Activated CD4-positive, alpha-beta T cell treated with anti-CD3 and anti-CD28 coated beads, Interleukin-2, amount 50 U/mL, for 48 hours (primary cell): ENCODE measurements at places on chromosomes 7 and 10.

- DNase-seq = no peak
Measured at GRCh38 chr7:52352013-52352981, 683.1 kb upstream of the POM121L12 start.

DNA sequence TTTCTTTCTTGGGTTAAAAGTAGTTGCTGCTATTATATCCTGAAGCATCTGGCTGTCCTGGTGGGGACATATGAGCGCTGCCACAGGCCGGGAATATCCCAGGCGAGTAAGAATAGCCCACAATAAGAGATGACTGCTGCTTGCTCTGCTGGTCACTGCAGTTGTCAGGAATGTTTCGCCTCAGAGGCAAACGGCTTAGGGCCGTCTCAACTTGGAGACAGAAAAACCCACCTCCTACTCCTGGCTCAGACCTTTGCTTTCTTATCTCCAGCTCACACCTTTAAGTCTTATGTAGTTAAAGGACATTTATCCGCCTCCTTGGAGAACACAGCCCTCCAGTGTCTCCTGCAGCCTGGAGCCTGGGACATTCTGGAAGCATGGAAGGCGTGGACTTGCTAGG lies at the start of gene GJD4:
Gene GJD4 (plus strand): TSS at position 151 of the 400 bp plus-strand sequence. CDS start 227 bp downstream, at position 378.
- DNase-seq = no peak

DNA sequence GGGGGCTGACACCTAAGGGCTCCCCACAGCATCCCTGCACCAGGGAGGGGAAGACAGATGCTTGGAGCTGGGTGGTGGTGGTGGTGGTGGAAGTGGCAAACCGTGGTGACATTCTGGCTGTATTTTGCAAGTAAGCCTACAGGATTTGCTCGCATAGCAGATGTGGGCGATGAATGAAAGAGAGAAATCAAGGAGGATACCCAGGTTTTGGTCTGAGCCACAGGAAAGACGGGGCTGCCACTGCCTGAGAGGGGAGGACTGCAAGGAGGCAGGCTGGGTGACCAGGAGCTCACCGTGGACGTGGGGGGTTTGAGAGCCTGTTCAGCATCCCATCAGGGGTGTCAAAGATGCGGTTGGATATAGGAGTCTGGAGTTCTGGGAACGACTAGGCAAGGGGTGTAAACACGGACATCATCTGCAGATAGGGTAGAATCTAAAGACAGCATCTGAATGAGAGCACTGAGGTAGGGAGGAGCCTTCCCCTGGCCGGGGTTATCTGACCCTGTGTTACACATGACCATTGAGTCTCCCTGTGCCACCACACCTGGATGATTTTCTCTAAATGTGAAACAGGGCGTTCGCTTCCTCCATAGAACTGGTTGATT lies 49.7 kb downstream of the TSPAN15 start:
- no peak for DNase-seq

DNA sequence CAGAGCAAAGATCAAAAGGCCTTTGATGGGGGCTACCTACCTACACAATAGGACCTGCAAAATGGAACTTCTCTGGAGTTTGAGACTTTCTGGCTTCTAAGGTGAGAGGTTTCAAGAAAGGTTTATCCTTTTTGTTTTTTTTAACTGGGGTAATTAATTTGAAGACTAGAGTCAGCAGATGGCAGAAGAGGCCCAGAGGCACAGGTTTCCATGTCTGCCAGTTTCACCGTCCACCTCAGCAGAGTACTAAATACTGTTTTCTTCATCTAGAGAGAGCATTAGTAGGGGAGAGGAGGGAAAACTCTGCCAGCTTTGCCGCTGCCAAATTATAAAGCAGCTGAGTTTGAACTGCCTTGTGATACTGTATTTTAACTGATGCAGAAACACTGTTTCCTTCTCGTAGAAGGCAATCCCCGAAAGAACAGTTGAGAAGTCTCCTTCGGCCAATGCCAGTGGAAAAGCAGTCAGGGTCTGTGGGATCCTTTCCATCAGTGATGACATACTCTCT lies 138.7 kb downstream of the SLC25A13 start:
- no peak for DNase-seq

DNA sequence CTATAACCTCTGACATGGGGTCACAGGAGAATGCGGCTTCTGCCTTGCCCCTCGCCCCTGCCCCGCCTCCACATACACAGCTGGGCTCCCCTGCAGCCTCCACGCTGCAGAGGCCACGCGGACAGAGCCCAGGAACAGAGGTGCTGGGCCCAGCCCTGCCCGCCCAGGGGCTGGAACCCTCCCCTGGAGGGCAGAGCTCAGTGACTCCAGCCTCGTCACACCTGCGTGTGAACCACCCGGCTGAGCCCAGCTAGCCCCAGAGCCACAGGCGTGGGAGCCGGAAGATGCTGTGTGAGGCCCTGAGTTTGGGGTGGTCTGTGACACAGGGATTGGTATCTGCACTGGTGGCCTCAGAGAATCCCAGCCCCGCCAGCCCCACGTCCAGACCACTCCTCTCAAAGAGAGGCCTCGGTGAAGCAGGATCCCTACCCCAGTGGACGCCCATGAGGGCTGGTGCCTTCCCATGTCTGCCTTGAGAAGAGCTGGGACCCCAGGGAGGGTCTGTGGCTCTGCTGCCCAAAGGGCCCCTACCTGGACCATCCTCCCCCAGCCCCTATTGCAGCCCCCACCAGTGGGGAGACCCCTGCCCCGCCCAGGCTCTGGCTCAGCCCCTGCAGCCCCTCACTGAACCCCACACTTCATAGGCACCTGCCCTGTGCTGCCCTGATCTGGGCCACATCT lies 8.1 kb upstream of the ADAP1 start:
- DNase-seq = no peak

- DNase-seq = no peak
Measured at GRCh38 chr7:22931011-22931410, 82.9 kb downstream of the HYCC1 start.

GRCh38 chr7:117158941-117159697 lies 163.7 kb downstream of the WNT2 start:
- DNase-seq = no peak

DNA sequence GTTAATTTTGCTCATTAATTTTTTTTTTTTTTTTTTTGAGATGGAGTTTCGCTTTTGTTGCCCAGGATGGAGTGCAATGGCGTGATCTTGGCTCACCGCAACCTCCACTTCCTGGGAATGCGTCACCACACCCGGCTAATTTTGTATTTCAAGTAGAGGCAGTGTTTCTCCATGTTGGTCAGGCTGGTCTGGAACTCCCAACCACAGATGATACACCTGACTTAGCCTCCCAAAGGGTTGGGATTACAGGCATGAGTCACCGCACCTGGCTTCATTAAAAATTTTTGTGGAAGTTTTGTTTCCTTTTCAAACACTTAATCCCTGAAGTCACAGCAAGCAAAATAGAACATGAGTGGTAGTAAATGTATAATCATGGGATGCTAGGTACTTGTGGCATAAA lies 857.2 kb upstream of the PHF14 start:
- DNase-seq = no peak

DNA sequence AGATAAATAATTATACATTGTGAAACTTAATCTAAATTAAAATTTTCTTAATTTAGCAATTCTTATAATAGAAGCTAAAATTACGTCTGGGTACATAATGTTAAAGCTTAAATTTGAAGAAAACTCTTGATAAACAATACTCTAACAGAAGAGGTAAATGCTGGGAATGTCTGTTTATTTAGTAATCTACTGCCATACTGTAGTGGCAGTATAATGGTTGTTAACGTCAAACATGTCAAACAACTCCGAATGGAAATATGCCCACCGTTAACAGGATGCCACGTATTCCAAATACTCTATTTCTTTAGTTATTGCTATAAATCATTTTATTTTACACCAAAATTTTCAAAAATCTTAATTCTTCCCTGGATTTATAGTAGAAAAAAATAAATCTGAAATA lies 40.0 kb upstream of the PTPN12 start:
- DNase-seq = no peak

DNA sequence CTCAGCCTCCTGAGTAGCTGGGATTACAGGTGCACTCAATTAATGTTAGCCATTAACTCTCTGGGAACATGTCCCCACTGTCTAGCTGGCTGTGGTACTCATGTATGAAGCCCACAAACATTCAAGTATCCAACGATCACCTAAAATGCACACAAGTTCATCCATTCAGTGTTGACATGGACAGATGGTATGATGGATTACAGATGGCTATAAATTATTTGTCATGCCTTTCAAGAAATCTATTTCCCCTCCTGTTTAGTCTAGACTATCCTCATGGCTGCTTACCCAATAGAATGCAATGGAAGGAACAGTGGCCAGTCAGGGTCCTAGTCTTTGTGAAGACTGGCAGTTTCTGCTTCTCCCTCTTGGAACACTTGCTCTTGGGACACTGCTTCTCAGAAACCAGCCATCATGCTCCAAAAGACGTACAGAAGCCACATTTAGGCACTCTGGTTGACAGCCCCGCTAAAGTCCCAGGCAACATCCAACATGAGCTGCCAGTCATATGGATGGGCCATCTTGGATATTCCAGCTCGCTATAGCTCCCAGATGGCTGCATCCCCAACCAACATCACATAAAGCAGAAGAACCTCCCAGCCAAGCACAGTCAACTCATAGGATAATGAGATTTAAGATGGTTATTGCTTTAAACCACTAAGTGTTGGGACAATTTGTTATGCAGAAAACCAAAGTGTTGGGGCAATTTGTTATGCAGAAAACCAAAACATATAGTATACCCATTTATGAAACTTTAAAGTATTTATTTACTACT lies 33.1 kb downstream of the MYL10 start:
- DNase-seq = no peak

GRCh38 chr10:60958892-60959601 lies 15.1 kb upstream of the RHOBTB1 start:
- DNase-seq = no peak

GRCh38 chr7:16719699-16720098 lies 33.9 kb upstream of the TSPAN13 start:
- no peak for DNase-seq

DNA sequence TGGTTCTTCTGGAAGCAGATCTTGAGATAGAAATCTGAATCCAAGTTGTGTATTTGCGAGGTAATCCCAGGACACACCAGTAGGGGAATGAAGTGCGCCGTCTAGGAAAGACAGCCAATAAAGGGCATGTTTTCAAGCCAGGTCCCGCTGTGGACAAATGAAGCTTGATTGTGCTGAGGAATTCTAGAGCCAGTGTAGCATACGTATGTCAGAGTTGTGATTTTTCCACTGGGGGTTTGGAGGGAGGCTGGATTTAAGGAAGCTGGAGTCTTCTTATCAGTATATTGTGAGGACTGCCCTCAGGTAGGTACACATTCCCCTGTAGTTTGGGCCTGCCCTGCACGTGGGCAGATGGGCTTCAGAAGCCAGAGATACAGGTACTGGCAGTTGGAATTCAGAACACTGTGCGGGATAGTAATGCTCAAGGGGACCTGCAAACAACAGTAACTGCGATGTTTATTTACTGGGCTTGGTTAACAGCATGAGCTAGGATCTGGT lies 50.9 kb downstream of the GALNT11 start:
- peak; percentile 6 for DNase-seq

DNA sequence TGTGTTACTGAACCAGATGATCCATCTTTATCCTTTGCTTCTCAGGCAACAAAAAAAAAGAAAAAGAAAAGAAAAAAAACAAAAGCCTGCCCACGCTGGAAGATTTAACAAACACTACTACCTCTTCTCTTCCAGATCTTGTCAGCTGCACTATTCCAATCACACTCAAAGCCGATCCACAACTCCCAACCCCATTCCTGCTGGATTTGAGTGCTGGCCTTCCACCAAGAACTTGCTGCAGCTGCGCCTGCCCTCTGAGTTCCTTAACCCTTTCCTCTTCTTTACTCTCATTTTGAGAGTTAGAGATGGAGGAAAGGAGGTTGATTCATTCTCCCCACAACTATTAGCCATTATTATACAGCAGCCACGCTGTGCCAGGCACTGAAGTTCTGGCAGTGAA lies 16.0 kb upstream of the ITGA8 start:
- no peak for DNase-seq

DNA sequence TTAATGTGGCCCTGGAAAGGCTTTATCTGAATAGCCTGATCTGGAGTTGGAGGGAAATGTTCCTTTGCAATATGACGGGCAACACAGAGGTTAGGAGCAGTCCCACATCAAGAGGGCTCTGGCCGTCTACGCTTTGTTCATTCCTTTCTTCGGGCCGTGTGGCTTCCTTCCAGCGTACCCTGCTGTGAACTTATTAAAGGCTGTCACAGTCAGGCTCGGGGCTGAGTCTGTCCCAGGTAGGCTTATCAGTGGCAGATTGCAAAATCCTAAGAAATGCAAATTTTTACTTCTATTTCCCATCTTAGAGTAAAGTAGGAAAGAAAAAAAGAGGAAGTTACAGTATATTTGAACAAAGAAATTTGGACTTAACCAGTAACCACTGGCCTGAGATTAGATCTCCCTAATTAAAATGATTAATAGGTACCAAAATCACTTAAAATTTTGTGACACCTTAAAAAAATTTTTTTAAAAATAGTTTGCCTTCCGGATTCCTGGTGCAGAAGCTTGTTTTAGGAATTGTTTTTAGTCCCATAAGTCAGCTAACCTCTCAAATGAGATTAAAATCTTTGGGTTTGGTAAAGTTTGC lies 453.1 kb upstream of the MKI67 start:
- DNase-seq = no peak

GRCh38 chr7:4343272-4344247 lies 338.5 kb upstream of the FOXK1 start:
- no peak for DNase-seq

DNA sequence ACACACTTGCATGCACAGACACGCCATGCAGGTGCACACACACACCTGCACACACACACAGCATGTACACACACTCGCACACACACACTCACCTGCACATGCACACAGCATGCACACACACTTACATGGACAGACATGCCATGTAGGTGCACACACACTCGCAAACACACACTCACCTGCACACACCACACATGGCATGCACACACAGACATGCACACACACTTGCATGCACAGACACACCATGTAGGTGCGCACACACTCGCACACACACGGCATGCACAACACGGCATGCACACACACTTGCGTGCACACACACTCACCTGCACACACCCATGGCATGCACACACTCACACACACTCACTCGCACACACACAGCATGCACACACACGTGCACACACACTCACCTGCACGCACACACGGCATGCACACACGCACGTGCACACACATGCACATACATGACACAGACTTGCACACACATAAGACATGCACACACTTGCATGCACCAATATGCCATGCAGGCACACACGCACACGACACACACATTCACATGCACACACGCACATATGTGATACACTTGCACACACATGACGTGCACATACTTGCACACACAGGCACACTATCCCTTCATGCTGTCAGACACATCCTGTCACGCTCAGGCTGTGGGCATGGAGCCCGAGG lies 56.8 kb downstream of the INSIG1 start:
- no peak for DNase-seq

DNA sequence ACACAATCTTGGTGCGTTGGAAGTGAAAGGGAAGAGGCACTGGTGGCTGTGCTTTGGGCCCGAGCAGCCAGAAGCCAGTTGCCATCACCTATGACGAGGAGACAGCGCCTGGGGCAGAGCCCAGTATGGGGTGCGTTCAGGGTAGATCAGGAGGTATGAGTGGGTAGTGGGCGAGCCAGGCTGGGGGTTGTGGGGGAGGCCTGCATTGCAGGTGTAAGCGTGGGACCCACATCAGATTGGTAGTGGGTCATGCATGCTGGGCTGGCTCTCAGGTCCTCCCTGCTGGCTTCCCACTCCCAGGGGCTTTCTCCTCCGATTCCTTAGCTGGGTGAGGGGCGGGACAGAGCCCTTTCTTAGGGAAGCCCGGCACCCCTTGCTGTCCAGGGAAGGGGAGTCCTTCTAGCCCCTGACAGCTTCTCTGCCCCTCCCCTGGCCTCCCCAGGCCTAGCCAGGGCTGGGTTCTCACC lies 445 bp upstream of the PVRIG start:
- peak; percentile 52 for DNase-seq
